ENCODE measurements at places on chromosomes 7 and 10.

- DNase-seq = no peak
These were observed 45.4 kb downstream of the CTTNBP2 start for GRCh38 chr7:117827862-117828261.

DNA sequence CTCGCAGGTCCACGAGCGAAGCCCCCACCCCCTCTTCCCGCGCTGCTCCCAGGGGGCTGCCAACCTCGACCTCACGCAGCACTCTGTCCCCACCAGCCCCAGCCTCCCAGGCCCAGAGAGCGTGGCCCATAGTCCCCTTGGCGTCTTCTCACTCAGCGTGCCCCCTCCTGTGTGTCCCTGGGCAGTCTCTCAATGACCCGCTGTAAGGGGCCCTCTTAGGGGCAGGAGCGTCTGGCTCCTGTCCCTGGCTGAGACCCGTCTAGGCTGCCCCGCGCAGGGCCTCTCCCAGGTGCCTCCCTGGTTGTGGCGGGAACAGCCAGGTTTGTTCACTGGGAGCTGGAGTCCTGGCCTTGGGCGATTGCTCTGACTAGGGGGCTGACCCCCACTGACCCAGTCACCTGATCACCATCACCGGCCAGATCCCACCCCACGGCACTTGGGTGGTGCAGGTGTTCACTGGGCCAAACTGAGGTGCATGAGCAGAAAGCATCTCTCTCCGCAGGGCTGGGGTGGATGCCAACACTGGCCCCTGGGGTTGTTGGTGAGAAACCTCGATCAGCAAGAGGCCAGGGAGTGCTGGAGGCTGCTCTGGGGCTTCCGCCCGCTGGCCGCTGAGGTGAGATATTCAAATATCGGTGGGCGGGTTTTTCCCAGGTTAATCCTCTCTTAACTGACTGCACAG lies 12.6 kb upstream of the WDFY4 start:
- no peak for DNase-seq

GRCh38 chr10:78443900-78444571 lies 410.4 kb downstream of the RPS24 start:
- DNase-seq = no peak

- DNase-seq = no peak
These were observed 87.4 kb upstream of the ZMIZ1 start for GRCh38 chr10:78981257-78981969.

GRCh38 chr10:132447446-132448247 lies 50.6 kb downstream of the PWWP2B start:
- no peak for DNase-seq

- DNase-seq = no peak
These were observed 143.8 kb downstream of the C7orf25 start for GRCh38 chr7:42768045-42768444.

DNA sequence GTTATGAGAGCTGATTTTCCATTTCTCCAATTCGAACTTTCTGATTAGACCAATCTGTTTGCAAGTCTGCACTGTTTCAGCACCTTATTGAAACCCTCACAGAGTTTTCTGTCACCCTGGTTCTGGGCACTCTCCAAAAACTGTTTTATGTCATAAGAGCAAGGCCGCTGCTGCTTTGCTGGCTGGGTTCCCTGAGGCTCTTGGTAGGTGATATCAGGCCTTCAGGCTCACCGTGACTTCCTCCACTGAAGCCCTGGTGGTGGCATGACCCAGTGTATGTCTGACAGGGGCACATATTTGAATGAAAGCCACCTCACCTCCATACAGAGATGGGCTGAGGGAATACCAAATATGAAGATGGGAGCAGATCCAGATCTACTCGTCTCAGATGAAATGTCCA lies 8.3 kb downstream of the RABGEF1 start:
- DNase-seq = no peak

- no peak for DNase-seq
These were observed 53.5 kb downstream of the ZNF37A start for GRCh38 chr10:38147686-38148085.

GRCh38 chr10:7015457-7015856 lies 395.4 kb downstream of the SFMBT2 start:
- no peak for DNase-seq

- no peak for DNase-seq
These were observed 194.9 kb downstream of the KCNMA1 start for GRCh38 chr10:77442699-77443189.

All from esophagus squamous epithelium (tissue), 5 donors.